Hematopoietic multipotent progenitor cell treated with erythropoietin and hydrocortisone succinate and interleukin-3 and kit ligand, for 15 days (in vitro differentiated cells): ENCODE measurements at places on chromosomes 11 and 22.

DNA sequence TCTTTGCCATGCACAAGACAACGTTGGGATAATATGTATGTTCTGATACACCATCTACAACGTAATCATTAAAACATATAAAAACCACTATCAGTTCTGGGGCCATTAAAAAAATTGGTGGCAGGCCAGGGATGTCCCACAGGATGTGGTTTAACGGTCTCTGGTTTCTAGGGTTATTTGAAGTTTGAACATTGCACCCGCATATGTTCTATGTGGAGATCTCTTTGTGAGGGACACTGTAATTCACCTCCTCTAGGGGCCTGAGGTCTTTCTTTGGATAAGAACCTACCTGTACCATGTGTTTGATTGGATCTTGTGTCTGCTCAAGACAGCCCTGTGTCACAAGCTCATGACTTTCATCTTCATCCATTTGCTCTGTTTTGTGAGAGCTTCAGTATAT, 73.2 kb downstream of the GGTLC2 start:
- no peak for DNase-seq

- DNase-seq = no peak
Measured at GRCh38 chr11:882596-882995, 28.0 kb downstream of the CHID1 start.

- DNase-seq = peak; percentile 10
Measured at GRCh38 chr11:32312865-32313403, 122.4 kb downstream of the WT1 start.

DNA sequence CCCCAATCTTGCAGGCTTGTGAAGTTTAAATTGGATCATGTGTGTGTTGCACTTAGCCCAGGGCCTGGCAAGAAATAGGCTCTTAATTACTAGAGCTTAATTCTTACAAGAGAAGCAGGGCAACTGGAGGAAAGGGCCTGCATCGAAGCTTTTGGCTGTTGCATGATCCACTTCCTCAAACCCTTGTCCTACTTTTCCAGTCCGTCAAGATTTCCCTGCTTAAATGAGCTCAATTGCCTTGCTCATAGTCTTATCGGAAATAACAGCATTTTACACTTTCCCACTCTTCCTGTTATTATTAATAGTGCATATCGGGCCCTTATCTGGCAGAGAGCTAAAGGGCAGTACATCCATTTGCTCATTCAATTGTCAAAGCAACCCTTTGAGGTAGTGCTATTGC, 18.1 kb downstream of the DTX4 start:
- DNase-seq = no peak
